WTC11 (cell line): ENCODE measurements at places on chromosomes 16 and 17.

DNA sequence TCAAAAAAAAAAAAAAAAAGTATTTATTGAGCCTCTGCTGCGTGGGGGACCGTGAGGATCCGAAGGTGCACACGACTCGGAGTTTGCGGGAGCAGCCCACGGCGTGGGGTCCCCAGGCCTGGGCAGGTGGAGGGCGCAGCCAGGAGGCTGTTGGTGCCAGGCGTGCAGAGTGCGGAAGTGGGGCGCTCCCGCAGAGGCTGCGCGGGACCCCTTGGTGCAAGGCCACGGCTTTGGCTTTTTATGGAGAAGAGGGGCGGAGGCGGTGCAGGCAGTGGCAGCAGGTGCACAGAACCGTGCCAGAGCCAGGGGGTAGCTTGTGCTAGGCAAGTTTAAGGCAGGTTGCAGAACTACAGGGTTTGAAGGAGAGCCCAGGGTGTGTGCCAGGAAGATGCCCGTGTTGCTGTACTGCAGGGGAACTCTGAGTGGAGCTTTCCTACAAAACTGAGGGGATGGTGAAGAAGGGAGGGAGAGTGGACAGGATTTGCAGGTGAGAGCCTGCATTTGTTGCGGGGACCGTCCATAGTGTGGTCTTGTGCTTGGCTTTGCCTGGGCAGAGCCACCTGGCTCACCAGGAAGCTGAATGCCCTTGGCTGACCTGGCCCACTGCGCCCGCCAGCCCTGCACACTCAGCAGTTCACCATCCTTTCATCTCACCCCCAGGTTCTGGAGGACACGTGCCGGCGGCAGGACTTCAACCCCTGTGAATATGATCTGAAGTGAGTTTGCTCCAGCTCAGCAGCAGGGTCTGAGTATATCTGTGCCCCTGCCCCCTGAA is 1.3 kb downstream of the ASPSCR1 start:
- DNase-seq = no peak

- peak; percentile 31 for DNase-seq
These were observed 721 bp upstream of the PCGF2 start for GRCh38 chr17:38748892-38749222.

- DNase-seq = no peak
These were observed 6.7 kb downstream of the ABCC3 start for GRCh38 chr17:50641357-50641756.

GRCh38 chr17:7280519-7281073 is 922 bp upstream of the SLC2A4 start:
- peak; percentile 95 for DNase-seq

DNA sequence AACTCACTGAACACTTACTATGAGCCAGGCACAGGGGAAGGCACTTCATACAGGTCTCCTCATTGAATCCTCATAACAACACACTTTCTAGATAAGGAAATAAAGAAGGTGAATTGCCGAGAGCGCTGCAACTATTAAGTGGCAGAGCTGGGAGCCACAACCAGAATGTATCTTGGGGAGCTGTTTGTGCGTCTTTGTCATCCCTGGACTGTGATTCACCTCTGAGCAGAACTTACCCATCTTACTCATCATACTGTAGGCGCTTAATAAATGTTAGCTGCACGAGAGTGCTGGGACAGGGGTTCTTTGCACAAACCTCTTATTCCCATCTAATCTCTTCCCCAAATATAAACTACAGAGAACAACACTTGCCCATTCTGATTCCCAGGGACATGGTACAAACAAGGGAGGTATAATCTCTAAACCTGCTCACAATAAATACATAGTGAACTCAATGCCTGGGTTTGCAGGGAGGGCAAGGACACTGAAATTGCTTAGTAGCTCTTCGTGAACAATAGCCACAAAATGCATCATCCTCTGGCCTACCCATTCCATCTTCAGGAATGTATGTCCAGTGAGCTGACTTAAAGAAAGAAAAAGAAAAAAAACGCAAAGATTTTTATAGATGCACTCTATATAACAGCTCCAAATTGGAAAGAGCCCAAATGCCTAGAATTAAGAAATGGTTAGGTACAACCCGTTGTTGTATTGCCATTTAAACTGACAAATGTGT is 43.0 kb downstream of the MYO18A start:
- DNase-seq = no peak

DNA sequence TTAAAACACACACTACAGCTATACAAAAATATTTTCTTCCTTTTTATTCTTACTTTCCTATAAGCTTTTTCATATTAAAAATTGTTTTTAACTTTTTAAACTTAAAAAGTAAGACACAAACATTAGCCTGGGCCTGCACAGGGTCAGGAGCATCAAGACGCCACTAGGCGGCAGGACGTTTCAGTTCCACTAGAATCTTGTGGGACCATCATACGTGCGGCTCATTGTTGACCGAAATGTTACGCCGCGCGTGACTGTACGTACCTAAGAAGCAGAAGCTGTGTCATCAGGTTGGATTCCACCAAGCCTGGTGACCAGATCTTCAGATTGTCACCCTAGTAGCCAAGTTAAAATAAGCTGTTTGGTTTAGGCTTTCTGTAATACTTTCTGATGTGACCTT is 47.1 kb downstream of the USP10 start:
- DNase-seq = no peak

DNA sequence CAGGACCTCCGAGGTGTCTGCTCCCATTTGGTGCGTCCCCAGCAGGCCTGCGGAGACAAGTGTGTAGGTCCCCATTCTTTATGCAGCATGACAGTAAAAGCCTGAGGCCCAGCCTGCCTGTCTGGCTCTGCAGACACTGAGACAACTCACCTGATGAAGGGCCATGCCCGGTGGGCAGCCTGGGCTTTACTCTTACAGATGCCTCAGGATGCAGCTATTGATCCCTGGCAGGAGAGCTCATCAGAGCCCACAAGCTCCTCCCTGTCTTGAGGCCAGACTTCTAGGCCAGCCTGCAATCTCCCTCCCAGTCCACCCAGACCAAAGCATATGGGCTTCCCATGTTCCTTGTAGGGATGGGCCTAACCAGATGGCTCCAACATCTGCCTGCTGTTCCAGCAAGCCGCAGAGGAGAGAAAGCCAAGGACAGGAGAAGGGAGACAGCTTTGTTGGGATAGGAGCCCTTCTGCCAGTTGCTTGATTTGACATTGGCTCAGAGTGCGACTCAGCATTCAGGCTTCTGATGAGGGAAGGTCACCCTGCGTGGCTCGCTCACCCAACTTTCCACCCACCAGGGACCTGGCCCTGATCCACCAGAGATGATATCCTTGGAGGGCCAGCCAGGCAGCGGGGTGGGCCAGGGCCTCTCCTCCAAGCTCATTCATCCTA is 87.5 kb downstream of the SOCS1 start:
- no peak for DNase-seq

- no peak for DNase-seq
These were observed 3.8 kb downstream of the MARF1 start for GRCh38 chr16:15639061-15639568.

- no peak for DNase-seq
These were observed 7.3 kb downstream of the SLC5A10 start for GRCh38 chr17:18959071-18959844.

- no peak for DNase-seq
These were observed 213.2 kb upstream of the NLRP1 start for GRCh38 chr17:5797447-5798050.

DNA sequence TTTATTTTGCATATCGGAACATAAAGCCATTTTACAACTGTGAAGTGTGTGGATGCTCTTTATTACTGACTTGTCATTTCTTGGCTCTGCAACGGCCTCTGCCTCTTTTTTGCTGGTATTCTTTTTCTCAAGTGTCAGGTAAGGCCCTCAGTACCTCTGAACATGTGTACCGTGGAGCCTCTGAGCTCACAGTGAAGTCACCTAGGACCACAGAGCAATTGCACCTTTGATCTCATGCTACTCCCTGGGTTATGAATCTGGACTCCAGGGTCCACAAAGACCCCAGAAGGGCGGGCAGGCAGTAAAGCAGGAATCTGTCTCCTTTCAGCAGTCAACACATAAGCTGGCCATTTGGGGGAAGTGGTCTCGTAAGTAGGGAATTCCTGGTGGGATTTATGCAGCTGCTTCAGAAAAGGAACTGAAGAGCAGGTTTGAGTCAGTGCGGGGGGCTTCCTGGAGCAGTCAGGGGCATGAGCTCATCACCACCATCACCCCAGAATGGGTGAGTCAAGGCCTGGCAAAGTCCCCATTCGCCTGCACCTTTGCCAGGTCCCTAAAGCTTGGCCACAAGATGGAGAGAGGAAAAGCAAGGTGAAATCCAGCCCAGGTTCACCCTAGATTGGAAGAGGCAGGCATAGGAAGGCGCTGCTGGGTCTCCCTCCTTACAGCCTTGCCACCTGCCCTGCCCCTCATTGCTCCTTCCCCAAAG is 33.0 kb downstream of the TBX4 start:
- DNase-seq = no peak
